ENCODE measurements at places on chromosomes 4 and X.

- no peak for DNase-seq
These were observed 8.2 kb downstream of the MTHFD2L start for GRCh38 chr4:74166135-74166534.

- DNase-seq, result no peak
These were observed 222.6 kb downstream of the NDST4 start for GRCh38 chr4:114890773-114891172.

DNA sequence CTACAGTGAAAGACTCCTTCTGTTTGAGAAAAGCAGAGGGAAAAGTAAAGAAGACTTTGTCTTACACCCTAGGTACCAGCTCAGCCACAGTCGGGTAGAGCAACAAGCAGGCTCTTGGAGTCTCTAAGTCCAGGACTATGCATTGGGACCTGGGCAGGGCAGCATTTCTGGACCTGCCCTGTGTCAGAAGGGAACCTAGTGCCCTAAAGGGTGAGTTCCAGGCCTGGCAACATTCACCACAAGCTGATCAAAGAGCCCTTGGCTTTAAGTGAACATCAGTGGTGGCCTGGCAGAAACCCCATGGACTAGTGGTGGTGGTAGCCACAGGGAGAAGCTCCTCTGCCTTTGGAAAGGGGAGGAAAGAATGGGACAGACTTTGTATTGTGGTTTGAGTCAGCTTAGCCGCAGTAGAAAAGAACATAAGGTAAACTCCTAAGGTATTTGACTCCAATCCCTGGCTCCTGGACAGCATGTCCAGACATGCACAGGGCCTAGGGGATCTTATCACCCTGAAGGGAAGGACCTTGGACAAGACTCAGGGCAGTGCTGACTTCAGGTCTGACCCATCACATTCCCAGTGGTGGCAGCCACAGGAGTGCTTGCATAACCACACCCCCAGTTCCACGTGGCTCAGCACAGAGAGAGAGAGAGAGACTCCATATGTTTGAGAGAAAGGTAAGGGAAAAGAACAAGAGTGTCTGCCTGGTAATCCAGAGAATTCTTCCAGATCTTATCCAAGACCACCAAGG, 32.6 kb downstream of the CCDC158 start:
- no peak for DNase-seq

GRCh38 chr4:5218376-5219069, 167.2 kb downstream of the STK32B start:
- no peak for DNase-seq

DNA sequence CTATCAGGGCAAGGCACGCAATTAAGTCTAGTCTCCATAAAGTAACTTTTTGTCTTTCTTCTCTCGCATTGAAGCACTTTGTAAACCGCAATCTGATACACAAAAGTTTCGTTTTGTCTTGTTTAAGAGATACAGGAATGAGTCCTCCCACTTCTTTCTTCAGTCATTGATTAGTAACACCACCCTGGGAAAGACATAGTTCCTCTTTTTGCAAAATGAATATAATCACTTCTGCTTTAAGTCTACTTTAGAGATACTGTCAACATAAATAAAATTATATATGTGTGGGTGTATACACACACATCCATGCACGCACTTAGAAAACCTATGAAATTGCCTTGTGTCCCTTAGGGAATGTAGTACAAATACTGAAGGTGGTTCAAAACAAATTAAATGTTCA, 11.7 kb downstream of the COQ2 start:
- no peak for DNase-seq

DNA sequence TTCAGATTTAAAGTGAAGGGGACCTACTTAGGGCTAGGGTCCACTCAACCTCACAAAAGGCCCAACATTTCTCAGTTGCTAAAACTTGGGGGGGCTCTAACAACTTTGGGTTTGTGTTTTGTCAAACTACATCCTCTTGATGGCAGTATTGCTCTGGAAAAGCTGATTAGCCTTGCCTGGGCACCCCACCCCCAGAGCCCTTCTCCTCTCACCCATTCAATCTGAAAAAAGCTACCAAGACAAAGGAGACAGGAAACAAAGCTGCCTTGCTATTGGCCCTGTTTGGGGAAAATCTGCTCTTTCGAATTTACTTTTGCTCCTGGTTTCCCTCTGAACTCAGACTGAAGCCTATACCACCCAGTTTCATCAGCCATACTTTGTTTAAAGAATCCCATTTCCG, 195.2 kb upstream of the STK26 start:
- peak; percentile 13 for DNase-seq

DNA sequence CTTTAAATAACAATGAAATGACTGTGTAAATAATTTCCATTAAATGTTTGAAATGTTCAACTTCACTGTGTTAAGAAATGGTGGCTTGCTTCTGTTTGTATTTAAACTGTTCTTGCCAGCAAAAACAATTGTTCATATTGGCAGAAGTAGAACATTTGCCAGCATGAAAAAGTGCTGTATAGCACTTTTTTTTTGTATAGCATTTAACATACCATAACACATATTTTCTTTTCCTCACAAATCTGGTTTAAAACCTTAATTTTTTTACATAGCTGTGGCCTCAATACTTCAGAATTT, 94.1 kb downstream of the COX18 start:
- DNase-seq, result no peak

DNA sequence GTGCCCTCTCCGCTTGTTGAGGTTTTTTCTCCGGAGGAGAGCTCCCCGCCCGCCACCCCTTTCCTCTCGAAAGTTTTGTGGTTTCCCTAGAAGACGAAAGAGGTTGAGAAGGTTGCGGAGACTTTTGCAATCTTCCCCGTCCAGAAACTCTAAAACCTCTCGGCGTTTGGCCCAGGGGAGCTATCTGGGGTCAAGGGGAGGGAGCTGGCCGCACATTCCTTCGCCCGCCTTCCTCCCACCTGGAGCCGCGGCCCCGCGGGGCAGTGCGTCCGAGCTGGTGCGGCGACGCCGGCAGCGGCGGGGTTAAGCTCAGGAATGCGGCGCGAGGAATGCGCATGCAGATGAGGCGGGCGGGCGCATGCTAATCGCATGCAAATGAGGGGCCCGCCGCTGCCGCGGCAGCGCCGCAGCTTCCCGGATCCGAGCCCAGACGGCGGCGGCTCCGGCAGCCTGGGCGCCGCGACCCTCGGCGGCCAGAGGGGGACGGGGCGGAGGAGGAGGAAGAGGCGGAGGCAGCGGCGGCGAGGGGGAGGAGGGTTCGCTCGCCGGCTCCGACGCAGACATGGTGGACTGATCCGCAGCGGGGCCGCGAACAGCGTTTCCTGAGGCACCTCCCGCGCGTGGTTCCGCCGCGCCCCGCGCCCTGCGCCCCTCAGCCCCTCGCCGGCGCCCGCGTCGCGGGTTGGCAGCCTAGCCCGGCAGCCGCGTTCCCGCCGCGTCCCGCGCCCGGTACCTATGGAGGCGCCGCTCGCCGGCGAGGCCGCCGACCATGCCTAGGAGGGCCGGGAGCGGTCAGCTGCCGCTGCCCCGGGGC, at the start of gene WWC2:
WWC2 (plus strand) TSS at position 535 of the 814 bp plus-strand sequence; CDS start at position 770, 235 bp downstream.
- peak; percentile 58 for DNase-seq

Measured in stimulated activated naive CD4-positive, alpha-beta T cell treated with Interleukin-2 at 50 U/mL for 16 hours (primary cell).